Stimulated activated CD4-positive, alpha-beta T cell treated with anti-CD3 and anti-CD28 coated beads, Interleukin-4, amount 100 ng/mL, for 4 hours (primary cell): ENCODE measurements at places on chromosomes 4 and X.

DNA sequence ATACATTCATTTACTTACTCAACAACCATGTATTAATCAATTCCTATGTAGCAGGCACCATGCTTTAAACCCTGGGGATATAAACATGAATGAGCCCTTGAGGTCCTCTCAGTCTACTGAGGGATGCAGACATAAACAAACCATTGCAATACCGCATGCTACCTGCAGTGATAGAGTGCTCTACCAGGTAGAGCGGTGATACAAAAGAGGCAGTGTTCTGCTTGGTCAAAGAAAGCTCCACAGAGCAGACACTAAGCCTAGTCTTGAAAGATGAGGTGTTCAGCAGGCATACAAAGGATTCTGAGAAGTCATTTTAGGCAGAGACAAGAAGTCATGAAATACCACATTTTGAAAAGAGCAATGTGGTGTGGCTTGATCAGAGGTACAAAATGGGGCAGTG is 26.9 kb upstream of the AMOT start:
- no peak for DNase-seq

DNA sequence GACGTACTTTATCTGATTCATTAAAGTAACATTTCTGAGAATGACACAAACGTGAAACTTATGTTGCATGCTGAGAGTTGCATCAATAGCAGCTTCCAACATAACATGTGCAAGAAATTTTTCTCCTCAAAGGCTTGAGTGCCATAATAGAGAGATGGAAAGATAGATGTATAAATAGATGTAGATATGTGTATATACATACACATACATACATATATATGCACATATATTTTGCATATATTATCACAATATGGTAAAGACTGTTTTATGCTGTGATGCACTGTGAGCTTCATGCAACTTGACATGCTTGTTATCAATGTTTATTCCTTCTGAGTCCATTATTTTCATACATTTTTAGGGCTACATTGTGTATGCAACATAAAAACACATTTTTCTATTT is 270.6 kb upstream of the GALNTL6 start:
- no peak for DNase-seq

DNA sequence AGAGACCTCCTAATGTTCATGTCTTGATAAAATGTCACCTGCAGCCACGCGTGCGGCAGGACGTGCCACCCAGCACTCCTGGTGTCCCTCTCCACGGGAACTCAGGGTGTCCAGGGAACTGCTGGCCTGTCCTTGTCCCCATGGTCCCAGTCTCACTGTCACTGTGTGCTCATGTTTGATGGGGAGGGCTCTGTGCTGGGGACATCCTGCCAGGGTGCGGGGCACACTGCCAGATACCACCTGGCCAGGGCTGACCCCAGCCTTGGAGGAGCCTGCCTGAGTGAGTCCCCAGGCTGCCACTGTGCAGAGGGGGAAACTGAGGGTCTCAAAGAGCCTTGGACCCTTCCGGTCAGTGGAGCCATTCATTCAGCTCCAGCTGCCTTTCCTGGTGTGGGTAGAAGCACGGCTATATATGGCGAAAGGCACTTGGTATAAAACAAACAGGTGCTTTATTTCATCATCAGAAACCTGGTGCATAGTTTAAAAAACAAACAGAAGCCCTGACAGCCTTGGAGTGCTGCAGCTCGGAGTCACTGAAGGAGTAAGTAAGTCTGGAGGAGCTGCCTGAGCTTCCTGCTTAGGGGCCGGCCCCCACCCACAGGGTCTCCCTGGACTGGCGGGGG is 33.0 kb downstream of the NOP14 start:
- no peak for DNase-seq

GRCh38 chrX:94834226-94834625 is 1160.2 kb downstream of the FAM133A start:
- no peak for DNase-seq
